ENCODE measurements at places on chromosomes 1 and 21. TPM values are rescaled to one million over a fixed set of nuclear protein-coding genes. Genes with fewer than 3 reads are reported as not detected.

- DNase-seq, result no peak
Measured at GRCh38 chr1:12006167-12006921, 13.0 kb upstream of the MIIP start.

DNA sequence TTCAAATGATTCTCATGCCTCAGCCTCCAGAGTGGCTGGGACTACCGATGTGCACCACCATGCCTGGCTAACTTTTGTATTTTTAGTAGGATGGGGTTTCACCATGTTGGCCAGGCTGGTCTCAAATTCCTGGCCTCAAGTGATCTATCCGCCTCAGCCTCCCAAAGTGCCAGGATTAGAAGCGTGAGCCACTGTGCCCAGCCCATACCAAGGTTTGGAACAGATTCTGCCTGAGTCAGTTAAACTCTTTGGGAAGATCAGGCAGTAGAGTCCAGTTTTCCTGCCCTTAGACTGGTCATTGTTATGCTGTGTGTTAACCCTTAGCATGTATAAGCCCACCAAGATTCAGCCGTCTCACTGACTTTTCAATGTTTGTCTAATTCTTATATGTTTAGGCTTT, 48.3 kb upstream of the LYPLAL1 start:
- no peak for DNase-seq

- DNase-seq, result no peak
Measured at GRCh38 chr1:86865973-86866637, 47.8 kb downstream of the SELENOF start.

DNA sequence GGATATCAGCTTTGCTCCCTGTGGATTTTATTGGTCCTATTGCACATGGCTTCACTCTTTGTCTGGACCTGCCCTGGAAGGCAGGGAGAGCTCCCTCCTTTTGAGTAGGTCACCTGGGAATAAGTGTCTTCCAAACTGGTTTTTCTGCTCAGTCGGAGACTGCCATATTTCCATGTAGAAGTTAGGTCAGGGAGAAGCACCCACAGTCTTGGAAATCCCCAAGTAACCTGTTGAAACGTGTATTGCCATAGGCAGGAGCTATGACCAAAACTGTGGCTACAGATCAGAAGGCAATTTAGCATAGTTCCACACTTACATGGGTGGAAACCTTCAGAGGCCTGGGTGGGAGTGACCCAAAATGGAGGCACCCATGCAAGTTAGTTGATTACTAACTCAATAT, 3.5 kb upstream of the GNG12 start:
- DNase-seq, result no peak

GRCh38 chr1:2949966-2950925, 71.0 kb upstream of the ACTRT2 start:
- DNase-seq, result no peak

DNA sequence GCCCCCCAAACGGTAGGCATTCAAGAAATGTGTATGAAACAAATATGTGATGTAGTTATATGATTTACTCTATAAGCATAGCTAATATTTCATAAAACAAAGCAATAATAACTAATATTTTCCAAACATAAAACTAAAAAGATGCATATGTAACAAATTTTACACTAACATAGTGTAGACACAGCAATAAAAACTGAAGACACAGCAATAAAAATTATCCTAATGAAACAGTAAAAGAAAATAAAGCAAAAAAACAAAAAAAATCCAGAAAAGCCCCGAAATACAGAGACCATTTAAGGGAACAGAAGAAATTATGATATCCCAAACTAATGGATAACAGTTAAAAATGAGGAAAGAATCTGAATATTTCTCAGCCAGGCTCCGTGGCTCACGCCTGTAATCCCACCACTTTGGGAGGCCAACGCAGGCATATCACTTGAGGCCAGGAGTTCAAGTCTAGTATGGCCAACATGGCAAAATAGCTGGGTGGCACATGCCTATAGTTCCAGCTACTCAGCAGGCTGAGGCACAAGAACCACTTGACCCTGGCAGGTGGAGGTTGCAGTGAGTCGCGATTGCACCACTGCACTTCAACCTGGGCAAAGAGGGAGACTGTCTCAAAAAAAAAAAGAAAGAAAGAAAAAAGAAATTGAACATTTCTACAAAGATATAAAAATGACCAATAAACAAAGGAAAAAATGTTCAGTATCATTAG, 38.2 kb upstream of the PSMG1 start:
- no peak for DNase-seq

DNA sequence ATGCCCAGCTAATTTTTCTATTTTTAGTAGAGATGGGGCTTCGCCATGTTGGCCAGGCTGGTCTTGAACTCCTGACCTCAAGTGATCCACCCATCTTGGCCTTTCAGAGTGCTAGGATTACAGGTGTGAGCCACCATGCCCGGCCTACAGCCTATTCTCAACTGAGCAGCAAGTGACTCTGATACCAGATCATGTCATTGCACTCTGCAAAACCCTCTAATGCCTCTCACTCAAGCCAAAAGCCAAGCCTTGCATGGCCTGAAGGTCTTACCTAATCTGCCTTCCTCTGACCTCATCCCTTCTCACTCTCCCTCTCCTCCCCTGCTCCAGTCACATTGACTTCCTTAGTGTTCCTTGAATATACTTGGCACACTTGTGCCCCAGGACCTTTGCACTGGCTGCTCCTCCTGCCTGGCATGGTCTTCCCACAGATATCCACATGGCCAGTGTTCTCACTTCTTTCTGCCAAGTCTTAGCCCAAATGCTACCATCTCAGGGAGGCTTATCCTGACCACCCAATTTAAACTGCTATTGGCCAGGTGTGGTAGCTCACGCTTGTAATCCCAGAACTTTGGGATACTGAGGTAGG, 8.2 kb upstream of the ASAP3 start:
- DNase-seq, result no peak

GRCh38 chr1:7561331-7561921, 209.7 kb upstream of the VAMP3 start:
- no peak for DNase-seq

DNA sequence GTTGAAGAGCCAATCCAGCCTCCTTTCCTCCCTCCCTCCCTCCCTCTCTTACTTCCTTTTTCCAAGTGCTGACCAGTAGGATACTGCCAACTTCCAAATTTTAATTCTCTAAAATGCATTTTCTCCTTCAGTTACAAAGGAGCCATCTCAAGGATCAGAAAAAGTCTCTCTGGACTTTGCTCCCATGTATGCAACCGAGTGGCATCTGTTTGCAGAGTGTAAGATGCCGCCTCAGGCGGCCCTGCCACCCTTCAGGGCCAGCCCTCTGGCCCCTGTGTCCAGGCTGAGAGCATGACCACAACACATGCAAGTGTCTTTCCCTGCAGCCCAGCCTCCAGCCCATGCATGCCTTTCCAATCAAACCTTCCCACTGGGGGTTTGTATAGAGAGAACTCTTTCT, 205.3 kb upstream of the RAB4A start:
- no peak for DNase-seq

DNA sequence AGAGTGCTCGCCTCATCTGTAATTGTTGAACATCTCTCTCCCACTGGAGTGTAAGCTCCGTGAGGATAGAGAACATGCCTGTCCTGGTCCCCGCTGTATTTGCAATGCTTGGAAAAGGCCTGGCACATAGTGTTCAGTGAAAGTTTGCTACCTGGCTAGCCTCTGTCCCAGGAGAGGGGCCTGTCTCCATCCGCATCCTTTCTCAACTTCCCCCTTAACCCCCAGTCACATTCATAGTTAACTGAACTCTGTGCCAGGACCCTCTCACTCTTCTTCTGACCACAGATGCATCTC, 15.2 kb downstream of the SPOCD1 start:
- no peak for DNase-seq

- no peak for DNase-seq
Measured at GRCh38 chr1:184953600-184954219, 20.6 kb downstream of the NIBAN1 start.

DNA sequence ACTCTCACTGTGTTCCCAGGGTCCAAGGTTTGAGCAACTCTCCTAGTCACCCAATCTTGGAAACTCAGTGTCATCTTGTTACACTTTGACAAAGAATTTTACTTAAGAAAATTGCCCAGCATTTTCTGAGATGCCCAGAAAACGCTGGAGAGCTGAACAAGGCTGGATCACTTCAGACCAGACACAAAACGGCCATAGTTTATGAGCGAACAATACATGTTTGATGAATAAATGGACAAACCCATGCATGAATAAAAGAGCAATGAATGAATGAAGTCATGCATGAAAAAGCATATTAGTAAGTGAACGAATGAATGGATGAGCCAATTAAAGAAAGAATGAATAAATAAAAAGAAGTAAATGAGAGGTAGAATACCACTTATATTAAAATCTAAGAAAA, 103.8 kb downstream of the MATN1 start:
- DNase-seq, result no peak

DNA sequence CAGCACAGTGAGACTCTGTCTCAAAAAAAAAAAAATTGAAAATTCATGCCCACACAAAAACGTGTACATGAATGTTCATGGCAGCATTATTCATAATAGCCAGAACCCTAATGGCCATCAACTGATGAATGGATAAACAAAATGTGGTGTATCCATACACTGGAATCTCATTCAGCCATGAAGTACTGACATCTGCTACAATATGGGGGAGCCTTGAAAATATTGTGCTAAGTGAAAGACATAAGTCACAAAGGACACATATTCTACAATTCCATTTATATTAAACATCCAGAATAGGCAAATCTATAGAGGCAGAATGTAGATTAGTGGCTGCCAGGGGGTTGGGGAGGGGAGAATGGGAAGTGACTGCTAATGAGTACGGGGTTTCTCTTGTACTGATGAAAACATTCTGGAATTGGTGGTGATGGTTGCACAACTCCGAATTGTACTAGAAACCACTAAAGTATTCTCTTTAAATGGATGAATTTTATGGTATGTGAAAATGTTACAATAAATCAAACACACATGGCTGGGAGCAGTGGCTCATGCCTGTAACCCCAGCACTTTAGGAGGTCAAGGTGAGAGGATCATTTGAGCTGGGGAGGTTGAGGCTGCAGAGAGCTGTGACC, 33.0 kb upstream of the KCNN3 start:
- DNase-seq, result no peak

DNA sequence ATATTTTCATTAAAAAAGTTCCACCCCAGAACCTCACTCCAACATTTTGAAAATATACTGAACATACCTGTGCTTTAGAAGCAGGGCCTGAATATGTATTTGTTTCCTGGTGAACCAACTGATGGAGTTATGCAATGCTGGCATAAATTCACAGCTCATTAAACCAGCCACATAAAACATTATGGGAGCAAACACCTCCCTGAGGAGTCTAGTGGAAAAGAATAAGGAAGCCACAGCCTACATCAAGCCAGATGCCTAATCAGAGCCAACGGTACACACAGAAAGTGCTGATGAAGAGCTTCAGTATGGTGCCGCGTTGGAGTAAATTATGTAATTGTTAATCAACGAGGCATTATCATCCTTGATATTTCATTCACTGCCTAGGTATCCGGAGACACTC, 199.5 kb downstream of the AJAP1 start:
- no peak for DNase-seq

DNA sequence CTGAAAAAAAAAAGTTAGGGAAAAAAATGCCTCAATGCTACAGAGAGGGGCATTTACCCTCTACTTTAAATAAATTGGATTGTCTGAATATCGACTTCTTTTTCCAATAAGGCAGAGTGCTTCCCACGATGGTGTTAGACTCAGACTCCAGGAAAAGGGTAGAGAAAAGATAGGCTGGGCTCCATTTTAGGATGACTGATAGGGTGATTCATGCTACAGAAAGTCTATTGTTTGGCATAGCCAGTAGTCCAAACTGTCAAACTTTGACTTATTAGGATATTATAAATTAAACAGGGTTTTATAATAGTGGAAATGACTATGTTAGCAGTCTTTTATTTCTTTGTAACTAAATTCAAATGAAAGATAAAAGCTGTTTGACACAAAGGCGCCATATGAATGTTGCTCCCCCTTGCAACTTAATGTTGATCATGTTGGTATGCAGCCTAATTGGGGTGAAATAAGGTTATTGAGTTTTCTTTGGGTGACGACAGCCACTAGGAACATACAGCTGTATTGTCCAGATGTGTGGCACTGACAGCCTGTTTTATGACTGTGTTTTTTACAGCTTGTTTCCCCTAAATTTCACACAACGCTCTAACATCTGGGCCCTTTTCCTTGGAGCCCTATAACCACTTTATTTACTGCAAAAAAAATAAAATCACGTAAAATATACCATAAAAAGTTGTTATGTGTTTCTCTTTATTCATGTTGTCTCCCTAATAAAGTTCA, 69.3 kb downstream of the SPAG17 start:
- no peak for DNase-seq

- DNase-seq, result no peak
Measured at GRCh38 chr1:233208687-233209086, 86.8 kb downstream of the PCNX2 start.

GRCh38 chr1:114337417-114337816, 173.6 kb downstream of the TRIM33 start:
- DNase-seq, result no peak

GRCh38 chr1:240287722-240288121, 196.0 kb downstream of the FMN2 start:
- DNase-seq, result no peak

HTR1D gene
- not detected for total RNA-seq

- no peak for DNase-seq
Measured at GRCh38 chr21:24255591-24255990, 1351.7 kb downstream of the MRPL39 start.

FMO1 gene
- total RNA-seq, result not detected

- DNase-seq, result no peak
Measured at GRCh38 chr1:26021647-26022403, at the start of gene EXTL1. EXTL1 (plus strand) TSS chr1:26021775; CDS start chr1:26022647, 872 bp downstream.

DNA sequence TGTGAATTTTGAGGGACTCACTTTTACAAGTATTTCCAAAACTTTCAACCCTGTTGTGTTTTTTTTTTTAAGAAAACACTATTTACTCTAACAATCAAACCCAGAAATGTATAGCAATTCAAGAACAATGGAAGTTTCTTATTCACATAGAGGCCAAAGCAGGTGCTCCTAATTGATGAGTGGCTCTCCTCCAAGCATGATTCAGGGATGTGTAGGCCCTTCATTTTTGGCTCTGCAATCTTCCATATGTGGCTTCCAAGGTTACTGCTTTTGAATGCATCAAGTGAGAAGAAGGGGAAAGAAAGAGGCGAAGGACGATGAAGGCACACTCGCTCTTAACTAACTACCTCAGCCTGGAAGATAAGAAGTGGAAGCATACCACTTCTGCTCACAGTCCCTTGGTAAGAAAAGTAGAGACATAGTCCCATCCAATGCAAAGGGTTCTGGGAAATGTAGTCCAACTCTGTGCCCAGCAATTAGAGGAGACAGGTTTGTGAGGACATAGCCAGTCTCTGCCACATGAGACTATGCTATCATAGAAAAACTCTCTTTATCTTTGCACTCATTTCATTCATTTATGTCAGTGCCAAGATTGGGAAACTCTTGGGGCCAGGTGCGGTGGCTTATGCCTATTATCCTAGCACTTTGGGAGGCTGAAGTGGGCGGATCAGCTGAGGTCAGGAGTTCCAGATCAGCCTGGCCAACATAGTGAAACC, 46.0 kb downstream of the OPTC start:
- no peak for DNase-seq

GRCh38 chr1:38848071-38848470, 11.5 kb downstream of the RRAGC start:
- no peak for DNase-seq

SLAMF9 gene
- total RNA-seq, result not detected
